ENCODE measurements at places on chromosomes 6 and 20.

DNA sequence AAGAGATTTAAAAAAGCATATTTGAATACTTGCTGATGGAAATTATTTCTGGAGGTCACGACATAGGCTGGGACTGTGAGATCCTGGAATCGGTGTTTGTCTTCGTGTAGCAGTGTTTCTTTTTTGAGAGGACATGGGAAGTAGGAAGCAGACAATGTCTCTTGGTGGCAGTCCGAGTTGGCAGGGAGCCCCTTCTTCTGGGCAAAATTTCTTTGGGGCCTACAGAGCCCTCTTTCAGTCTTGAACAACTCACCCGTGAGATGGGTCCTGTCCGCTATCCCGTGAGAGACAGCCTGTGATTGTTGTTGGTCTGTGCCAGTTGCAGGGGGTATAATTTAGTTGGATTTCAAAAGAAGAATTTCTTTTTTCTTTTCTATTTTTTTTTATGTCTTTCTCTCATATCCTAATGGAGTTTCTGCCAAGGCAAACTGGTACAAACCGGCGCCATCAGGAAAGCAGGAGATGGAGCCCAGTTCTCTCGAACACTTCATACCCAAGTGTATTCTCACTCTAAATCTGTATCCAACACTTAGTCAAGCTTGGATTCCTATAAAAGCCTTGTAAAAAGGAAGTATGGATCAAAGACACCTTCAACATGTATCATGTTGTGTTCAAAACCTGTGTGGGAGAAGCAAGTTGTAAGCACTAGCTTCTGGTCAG is 785.1 kb downstream of the MAFB start:
- DNase-seq: no peak

GRCh38 chr6:114376611-114377175 is 33.9 kb upstream of the HS3ST5 start:
- DNase-seq: no peak

DNA sequence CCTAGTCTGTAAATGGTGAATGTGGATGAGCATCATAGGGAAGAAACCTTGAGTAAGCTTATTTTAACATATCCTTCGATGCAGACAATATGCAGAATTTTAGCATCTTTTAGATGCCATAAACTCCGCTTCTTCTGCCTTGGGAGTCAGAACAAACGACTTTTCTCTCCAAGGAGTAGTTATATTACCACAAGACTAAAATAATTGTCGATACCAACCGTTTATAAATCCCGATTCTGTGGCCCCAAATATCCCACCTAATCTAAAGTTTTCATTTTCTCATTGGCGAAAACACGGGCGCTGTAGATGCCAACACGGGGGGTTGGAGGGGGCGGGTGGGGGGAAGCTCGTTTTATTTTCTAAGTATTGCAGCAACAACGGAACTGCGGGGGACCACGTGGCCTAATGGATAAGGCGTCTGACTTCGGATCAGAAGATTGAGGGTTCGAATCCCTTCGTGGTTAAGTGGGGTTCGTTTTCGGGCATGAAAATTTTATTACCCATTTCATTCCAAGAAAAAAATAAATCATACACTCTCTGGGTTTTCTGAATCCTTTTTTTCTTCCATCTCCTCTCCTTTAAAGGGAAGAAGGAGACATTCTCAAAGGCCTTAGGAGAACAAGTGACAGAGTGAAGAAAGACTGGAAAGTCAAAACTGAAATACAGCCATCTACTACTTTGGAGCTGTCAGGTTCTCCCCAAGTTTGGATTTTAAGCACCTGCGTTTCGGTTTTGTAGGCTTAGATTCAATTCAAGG is 65.5 kb upstream of the BTN3A2 start:
- DNase-seq: no peak

DNA sequence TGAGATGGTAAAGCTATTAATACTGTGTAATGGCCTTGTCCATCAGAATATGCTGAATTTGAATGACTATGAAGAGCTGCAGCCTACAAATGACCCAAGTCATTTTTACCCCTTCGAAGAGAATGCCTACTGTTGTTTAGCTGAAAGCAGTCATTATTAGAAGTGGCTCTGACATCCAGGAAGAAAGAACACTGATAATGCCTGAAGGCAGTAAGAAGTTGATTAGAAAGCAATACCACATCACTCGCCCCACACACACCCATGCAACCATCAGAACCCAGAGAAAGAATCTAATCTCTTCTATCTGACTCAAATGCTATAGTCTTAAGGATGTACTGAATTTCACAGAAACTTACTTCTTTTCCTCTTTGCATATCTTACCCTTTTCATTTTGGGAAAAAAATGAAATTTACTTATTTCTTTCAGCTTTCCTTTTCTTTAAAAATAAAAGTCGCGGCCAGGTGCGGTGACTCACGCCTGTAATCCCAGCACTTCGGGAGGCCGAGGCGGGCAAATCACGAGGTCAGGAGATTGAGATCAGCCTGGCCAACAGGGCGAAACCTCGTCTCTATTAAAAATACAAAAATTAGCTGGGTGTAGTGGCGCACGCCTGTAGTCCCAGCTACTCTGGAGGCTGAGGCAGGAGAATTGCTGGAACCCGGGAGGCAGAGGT is 61.0 kb downstream of the ARHGAP18 start:
- DNase-seq: no peak

DNA sequence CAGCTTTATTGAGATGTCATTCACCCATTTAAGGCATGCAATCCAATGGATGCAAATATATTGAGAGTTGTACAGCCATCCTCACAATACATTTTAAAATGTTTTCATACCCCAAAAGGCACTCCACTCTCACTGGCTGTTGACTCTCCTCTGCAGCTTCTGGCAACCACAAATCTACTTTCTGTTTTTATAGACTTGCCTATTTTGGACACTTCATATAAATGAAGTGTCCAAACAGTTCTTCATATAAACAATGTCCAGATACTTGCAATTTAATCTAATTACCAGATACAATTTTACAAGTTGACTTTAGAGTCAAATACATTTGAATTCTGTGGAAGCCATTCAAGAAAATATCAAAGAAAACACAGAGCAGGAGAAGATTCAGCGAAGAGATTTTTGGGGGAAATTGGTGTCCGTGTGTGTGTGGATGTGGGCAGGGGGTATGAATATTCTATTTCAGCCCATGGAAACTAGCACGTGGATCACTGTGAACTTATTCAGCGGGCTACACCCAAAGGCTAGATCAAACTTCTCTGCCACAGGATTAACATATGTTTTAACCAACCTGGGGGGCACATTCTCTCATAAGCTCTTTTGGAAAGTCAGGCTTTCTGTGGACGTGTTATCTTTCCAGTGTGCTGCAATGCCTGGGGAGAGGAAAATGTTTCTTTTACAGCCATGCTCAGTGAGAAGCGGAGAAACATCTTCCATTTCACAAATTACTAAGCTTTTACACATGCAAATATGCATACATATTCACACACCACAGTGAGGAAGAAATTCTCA is 73.9 kb downstream of the PLG start:
- DNase-seq: no peak

DNA sequence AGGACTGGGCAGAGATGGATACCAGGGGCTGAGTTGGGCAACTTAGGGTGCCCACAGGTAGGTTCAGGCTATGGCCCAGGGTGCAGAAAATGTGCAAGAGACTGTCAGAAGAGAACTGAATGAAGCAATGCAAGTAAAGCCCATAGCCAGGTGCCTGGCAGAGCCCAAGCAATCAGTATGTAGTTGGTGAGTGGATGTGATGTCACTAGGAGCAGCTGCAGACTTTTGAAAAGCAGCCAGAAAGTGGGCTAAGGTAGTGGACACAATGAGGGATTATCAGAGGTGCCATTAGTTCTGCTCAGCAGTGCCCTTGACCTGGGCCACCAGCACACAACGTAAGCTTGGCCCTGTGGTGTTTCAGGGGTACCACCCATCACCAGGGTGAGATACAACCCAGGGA is 135.3 kb downstream of the SOBP start:
- DNase-seq: no peak

DNA sequence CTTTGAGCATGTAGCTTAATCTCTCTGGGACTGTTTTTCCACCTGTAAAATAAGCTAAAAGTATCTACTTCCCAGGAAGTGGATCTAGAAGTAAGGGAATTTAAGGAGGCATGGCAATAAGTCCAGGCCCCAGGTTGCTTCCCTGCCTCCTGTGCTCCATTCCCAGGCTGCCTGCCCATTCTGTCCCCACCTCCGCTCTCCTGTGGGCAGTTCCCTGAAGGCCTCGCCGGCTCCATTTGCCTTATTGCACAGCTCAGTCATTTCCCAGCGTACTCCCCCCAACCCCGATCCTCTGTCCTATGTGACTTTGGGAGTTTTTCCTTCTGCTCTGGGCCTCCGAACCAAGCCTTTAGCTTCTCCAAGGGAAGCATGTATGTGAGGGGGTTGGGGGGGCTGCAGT is 4.6 kb downstream of the SLC29A1 start:
- no peak for DNase-seq

DNA sequence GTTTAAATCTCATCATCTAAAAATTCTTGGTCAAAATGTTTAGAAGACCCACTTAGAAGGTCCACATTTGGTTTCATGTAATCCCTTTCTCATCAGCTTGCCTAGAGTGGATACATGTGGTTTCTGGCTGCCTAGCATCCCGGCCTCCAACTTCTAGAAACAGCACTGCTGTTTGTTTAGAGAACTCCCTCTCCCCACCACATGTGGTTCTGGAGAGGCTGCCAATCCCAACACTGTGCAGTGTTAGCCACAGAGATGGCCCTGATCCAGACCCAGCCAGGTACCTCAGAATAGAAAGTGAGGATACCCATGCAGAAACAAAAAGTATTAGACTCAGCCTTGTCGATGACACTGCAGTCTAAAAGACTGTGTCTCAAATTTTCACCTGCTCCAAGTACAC is 241.8 kb downstream of the BCKDHB start:
- peak; percentile 80 for DNase-seq

GRCh38 chr6:11722220-11722619 is 56.4 kb downstream of the ADTRP start:
- DNase-seq: no peak

GRCh38 chr20:51541189-51542032 is 1.1 kb downstream of the NFATC2 start:
- peak; percentile 49 for DNase-seq

DNA sequence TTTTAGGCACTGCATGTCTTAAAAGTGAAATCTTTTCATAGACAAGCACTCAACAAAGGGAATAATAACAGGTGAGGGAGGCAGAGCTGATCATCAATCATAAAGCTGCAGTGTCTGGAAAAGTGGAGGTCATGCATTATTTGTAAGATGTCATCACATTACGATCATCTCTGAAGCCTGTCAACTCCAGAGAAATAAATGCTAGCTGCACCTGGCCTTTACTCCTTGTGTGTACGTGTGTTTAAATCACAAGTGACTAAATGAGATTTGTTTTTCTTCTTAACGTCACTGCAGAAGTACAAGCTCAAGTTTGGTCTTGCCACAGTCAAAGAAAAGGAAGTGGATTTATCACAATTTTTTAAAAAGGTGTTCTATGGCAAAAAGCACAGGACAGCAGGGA is 275.5 kb upstream of the SGK1 start:
- DNase-seq: peak; percentile 1

GRCh38 chr20:4844751-4845465 is 123.2 kb downstream of the PRND start:
- no peak for DNase-seq

DNA sequence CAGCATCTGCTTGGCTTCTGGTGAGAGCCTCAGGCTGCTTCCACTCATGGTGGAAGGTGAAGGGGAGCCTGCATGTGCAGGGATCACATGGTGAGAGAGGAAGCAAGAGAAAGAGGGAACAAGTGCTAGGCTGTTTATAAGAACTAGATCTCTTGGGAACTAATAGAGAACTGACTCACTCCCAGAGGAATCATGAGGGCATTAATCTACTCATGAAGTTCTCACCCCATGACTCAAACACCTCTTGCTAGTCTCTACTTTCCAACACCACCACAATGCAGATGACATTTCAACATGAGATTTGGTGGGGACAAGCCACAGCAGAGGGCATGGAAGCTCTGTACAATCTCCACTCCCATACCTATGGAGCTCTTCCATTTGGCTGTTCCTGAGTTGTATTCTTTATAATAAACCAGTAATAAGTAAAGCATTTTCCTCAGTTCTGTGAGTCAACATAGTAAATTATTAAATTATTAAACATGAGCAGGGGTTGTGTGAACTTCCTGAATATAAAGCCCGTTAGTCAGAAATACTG is 524.1 kb upstream of the NRSN1 start:
- DNase-seq: no peak

DNA sequence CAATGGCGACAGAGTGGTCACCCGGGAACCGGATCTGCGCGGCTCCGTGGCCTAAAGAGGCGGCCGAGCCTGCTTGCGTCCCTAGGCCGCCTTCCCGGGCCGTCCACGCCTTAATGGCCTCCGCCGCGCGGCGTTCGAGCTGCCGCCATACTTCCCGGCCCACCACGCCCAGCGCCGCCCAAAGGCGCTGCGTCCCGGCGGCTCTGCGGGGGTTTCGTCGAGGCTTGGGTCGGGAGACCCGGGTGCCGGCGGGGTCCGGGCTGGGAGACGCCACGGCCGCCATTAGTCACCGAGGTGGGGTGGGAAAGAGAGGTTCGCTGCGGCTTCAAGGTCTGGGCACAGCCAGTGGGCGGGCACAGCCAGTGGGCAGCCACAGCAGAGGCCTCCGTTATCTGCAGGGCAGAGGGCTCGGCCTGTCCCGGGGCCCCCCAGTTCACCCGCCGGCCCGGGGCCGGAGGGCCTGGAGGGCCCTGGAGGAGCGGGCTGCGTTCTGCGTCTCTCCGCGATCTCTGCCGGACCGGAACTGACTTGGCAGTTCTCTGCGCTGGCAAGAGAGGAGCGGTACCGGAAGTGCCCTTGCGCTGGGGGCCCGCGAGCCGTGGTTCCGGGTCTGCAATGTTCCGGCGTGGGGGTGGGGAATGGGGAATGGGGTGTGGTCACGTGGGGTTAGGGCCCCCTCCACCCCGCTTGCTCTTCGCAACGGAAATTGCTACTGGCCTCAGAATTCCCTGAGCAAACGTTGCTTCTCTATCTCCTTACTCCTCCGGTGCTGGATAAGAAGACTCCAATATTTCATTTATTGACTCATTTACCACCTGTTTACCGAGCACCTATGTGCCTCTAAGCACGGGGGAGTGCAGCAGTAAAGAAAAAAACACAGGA is 82.3 kb downstream of the CNBD2 start:
- DNase-seq: peak; percentile 75

DNA sequence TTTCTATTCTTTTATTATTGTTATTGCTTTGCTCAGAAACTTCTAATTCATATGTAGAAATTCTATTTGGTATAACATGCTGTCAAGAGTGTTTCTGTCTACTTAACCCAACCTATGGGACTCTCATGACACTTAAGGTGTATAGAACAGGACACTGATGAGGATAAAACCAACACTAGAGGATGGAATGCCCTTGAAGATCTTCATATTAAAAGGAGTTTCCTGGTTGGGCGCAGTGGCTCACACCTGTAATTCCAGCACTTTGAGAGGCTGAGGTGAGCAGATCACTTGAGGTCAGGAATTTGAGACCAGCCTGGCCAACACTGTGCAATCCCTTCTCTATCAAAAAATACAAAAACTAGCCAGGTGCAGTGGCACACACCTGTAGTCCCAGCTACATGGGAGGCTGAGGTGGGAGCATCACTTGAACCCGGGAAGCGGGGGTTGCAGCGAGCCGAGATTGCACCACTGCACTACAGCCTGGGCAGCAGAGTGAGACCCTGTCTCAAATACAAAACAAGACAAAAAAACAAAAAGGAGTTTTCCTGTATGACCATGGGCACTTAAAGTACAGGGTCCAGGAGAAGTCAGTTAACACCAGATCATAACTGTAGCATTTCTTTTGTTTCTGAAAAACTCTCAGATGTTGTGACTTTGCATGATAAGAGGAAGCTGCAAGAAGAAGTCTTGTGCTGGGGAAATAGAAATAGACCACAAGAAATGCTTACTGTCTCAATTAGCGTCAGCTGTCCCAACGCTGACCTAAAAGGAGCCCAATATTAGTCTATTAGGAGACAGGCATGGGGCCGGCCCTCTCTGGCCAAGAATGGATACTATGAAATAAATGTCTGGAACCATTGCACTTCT is 38.9 kb upstream of the CD2AP start:
- no peak for DNase-seq

All from astrocyte (in vitro differentiated cells and primary cell).